ENCODE measurements at places on chromosomes 12 and 14. TPM values are rescaled to one million over a fixed set of nuclear protein-coding genes. Genes with fewer than 3 reads are reported as not detected.
A peak's percentile ranks its signal among the peaks of the same experiment; 100 is the strongest.

GRCh38 chr12:57216921-57217879 is 606 bp downstream of the NXPH4 start:
- DNase-seq = no peak

GRCh38 chr14:27243365-27243764 is 645.5 kb upstream of the NOVA1 start:
- DNase-seq = no peak

- DNase-seq = no peak
Measured at GRCh38 chr14:81571437-81571836, 37.8 kb upstream of the SEL1L start.

- no peak for DNase-seq
Measured at GRCh38 chr14:55426891-55427290, 13.5 kb downstream of the TBPL2 start.

- no peak for DNase-seq
Measured at GRCh38 chr14:69582212-69582611, 7.5 kb upstream of the CCDC177 start.

- DNase-seq = no peak
Measured at GRCh38 chr14:34837801-34838322, 37.3 kb downstream of the BAZ1A start.

GRCh38 chr14:101350021-101350420 is 211.3 kb upstream of the DIO3 start:
- no peak for DNase-seq

- DNase-seq = no peak
Measured at GRCh38 chr12:124392271-124392666, 97.4 kb downstream of the RFLNA start.

GRCh38 chr14:42965512-42965911 is 1358.8 kb downstream of the LRFN5 start:
- DNase-seq = no peak

DNA sequence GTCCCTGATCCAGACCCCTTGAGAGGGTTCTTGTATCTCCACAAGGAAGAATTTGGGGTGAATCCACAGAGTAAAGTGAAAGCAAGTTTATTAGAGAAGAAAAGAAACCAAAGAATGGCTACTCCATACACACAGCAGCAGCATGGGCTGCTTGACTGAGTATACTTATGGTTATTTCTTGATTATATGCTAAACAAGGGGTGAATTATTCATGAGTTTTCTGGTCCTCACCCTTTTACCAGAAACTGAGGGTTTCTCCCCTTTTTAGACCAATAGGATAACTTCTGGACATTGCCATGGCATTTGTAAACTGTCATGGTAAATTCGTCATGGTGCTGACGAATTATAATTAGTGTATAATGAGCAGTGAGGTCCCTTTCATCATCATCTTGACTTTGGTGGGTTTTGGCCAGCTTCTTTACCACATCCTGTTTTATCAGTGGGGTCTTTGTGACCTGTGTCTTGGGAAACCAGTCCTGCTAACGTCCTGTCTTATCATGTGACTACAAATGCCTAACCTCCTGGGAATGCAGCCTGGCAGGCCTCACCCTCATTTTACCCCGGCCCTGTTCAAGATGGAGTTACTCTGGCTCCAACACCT is 121.9 kb downstream of the SPTSSA start:
- DNase-seq = no peak

- DNase-seq = no peak
Measured at GRCh38 chr14:96065661-96066459, 26.7 kb downstream of the C14orf132 start.

- peak; percentile 28 for DNase-seq
Measured at GRCh38 chr14:102316338-102316742, 3.2 kb upstream of the ZNF839 start.

- no peak for DNase-seq
Measured at GRCh38 chr12:9869307-9870161, at the start of gene CLEC2B. TSS of gene CLEC2B (minus strand) at chr12:9869354.

GRCh38 chr12:49413796-49414195 is 46.5 kb downstream of the SPATS2 start:
- DNase-seq = no peak

- DNase-seq = no peak
Measured at GRCh38 chr12:85654456-85654840, 181.8 kb downstream of the RASSF9 start.

DNA sequence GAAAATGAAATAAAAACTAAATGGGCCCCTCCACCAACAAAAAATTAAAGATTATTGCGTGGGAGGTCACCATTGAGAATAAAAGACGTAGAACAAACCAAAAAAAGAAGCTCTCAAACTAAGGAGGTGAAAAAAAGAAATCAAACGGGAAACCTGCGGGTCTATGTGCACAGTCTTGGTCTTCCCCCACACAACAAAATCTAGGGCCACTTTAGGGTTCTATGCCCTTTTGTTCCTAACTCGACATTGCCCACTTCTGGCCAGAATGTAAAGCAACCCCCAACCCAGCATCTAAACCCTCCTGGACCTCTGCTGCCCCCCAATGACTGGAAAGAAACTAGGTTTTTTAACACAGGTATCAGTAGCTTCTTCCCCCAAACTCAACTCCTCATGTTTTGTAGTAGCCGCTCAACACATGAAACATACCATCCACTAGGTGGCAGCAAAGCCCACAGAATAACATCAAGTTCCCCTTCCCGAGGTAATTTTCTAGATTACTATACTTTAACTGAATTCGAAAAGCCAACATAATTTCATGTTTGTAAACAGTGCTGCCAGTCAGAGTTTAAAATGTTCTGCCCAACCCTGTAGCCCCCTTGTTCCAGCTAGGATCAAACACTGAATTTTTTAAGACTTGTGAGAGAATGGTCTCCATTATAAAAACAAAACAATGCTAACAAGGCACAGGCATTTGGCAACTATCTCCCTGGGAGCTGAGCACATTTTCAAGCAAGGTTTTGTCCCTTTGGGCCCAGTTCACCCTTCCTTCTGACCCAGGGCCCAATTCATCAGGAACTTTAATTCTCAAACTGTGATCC is 18.7 kb downstream of the DAD1 start:
- DNase-seq = peak; percentile 80

GRCh38 chr12:55681142-55682077 is 26.3 kb downstream of the ITGA7 start:
- no peak for DNase-seq

DNA sequence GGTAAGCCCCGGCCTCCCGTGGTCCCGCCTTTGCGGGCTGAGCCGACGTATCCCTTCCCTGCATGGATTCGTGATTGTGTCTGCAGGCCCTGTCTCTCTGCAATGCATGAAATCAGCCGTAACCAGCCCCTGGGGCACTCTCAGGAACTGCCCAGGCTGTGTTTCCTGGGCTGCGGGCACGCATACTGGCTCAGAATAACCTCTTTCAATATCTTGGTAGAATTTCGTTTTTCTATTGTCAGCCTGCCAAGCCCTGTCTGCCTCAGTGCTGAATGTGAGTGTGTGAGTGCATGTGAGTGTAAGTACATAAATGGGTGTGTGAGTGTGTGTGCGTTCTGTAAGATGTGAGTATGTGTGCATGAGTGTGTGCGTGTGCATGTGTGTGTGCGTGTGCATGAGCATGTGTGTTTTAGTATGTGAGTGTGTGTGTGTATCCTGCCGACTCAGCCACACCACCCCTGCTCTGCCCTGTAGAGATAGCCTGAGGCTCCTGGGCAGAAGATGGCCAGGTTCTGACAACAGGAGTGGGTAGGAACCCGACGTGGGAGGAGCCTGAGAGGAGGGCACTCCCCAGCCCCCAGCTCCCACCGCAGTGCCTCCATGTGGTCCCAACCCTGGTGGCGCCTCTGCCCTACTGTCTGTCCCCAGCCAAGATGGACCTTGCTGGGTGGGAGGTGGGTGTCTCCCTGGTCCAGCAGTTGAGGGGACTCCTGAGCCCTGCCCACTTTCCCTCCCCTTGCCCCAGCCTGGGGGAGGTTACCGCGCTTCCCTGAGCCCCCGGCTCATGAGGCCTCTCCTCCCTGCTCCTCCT is 268.8 kb downstream of the ADGRD1 start:
- DNase-seq = no peak

GRCh38 chr14:74333909-74334308 is 14.4 kb upstream of the VRTN start:
- no peak for DNase-seq

GRCh38 chr14:90355540-90356518 is 24.1 kb upstream of the NRDE2 start:
- DNase-seq = no peak

DNA sequence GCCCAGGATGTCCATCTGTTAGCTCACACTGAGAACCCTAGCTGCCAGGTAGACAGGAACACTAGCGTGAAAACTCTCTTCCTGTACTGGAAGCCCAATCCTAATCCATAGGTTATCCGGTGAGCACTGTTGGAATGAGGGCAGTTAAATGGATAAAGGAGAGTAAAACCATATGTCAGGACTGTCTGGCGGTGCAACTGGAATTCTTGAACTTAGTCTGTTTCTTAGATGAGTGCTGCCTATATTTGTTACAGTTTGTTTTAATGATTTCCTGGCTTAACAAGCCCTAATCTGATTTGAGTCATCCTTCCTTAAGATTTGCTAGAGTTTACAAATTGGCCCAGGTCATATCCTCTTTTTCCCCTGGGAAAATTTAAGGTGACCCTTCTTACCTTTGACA is 104.7 kb downstream of the ANO4 start:
- no peak for DNase-seq

DNA sequence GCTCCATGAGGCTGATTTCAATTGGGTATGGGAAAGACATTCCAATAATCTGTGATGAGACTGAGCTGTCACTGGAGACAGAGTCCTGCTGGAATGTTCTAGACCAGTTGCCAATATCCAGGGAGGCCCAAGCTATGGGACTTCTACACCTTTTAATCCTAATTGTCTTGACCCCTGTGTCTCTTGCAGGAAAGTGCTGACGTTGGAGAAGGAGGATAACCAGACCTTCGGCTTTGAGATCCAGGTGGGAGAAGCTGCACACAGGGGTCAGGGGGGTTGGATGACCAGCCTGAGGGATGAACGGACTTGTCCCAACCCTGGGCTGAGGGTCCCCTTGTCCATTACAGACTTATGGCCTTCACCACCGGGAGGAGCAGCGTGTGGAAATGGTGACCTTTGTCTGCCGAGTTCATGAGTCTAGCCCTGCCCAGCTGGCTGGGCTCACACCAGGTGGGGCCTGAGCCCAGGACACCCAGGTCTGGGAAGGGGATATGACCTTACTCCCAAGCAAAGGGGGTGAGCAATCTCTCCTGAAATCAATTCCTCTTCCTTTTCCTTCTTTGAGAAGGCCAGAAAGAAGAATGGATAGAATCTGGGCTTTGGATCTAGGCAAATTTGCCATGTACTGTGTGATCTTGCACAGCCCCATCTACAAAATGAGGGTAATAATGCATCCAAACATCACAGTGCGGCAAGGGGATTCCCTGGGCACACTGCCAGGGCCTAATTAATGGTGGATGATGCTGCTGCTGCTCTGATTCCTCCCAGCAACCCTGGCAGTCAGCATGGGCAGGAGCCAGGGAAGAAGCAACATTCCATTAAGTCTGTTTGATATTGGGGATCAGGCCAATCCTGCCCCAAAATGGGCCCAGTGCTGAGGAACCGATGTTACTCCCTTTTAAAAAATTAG is 4.2 kb downstream of the TAMALIN start:
- DNase-seq = no peak

DNA sequence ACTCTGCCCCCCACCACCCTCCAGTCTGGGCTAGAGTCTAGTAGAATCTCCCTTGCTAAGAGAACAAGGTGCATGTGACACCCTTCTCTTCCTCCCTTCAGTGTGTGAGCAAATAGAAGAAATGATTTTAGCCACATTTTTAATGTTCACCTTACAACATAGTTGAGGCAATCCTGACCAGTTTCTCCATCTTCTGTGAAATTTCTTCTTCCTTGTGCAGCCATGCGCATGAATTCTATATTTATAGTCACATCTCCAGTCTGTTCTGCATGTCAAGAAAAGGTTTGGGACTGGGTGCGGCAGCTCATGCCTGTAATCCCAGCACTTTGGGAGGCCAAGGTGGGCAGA is 9.5 kb upstream of the LTA4H start:
- DNase-seq = no peak

DNA sequence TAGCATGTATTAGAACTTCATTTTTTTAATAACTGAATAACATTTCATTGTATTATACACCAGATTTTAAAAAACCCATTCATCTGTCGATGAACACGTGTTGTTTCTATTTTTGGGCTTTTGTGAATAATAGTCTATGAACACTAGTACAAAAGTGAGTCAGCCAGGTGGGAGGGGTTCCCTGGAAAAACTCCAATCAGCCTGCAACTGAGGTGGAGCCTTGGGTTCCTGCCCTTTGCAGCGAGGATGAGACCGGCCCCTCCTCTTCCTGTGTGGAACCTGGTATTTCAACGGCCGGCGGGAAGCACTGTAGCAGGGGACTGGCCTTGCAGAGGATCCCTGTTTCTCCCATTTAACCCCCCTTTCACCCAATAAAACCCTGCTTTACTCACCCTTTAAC is 56.1 kb downstream of the LMNTD1 start:
- DNase-seq = no peak

DNA sequence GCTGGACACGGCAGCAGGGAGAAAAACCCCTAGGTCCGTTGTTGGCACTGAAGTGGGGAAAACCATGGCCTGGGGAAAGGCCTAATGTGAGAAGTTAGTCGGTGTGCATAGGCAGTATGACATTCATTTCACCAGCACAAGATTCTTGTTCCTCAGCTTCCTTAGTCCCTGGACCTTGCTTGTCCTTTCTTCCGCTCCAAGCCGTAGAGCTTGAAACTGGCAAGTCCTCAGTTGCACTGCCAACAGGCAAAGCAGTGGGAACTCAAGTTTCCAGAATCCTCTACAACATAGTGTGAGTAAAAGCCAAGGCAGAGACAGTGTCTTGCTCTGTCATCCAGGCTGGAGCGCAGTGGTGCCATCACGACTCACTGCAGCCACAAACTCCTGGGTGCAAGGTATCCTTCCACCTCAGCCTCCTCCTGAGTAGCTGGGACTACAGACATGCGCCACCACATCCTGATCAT is 138.5 kb upstream of the AMIGO2 start:
- DNase-seq = no peak

DNA sequence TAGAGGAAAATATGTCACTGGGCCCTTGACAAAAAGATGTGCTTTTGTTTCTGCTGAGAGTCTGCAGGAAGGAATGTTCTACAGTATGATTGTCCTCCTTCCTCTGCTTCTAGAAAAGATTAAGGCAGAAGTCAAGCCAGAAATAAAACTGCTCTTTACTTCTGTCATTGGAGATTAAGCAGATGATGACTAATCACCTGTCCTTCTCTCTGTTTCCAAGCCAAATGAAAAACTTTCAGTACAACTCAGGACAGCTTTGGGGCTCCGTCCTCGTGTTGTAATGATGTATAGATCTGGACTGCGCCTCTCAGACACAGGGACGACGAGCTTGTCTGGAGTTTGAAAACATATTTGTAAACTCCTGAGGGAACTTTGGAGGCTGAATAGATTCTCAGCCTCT is 159.3 kb downstream of the DYRK2 start:
- DNase-seq = no peak

Gene MGAT4C
- total RNA-seq = 2.6 TPM

Gene KRT74
- total RNA-seq = 0.45 TPM

Gene PHLDA1
- total RNA-seq = 11.8 TPM

Gene KRT83
- 0.74 TPM for total RNA-seq

Gene MYO1H
- total RNA-seq = not detected

Gene GPR132
- 0.68 TPM for total RNA-seq

Gene PSMB11
- not detected for total RNA-seq

Gene ALDH1L2
- 5.3 TPM for total RNA-seq

Gene TMEM132D
- total RNA-seq = 0.57 TPM

Measured in prostate gland (tissue), 2 donors.